ENCODE measurements at places on chromosomes 1 and 21.

DNA sequence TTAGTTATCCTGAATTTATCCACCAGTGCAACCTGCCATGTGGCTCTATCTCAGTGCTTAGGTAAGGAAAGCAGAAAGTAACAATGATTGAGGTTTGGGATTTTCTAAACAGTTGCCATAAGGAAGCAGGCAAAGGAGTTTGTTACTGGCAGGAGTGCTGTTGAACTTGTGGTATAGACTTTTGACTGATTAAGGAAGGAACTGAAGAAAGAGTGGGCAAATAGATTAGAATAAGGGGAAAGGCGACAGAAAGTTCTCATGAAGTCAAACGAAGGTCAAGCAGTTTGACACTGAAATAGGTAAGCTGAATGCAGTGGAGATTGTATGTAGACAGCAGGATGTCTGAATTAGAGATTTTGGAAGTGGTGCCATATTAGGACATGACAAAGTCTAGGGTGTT is 24.2 kb upstream of the CR2 start:
- no peak for DNase-seq

DNA sequence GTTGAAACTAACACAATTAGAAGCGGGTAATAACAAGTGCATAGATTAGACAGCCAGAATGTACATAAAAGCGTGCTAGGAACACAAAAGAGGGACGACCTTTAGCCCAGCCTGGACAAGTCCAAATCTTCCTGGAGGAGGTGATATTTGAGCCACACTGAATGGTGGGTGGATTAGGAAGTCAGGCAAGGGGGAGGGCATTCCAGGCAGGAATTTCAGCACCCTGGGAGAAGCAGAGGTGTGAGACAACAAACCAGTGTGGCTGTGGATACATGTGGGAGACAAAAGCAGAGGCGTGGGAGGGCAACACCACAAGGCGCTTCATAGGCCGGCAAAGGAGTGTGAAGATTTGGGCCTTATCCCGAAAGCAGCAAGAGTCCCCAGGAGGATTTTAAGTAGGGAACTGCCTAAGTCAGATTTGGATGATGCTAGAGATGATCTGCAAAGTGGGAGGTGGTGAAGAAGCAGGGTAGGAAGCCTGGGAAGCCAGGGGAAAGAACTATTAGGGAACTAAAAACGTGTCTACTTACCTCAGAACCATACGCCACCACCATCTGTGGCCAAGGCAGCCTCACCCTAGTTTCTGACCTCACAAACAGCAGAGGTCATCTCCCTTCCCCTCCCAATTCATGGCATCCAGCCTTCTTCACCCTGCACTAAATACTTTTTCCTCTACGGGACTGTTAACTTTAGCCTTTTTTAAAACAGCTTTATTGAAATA is 81.8 kb downstream of the GLUL start:
- no peak for DNase-seq

GRCh38 chr21:29091033-29091432 is 17.6 kb upstream of the CCT8 start:
- no peak for DNase-seq

DNA sequence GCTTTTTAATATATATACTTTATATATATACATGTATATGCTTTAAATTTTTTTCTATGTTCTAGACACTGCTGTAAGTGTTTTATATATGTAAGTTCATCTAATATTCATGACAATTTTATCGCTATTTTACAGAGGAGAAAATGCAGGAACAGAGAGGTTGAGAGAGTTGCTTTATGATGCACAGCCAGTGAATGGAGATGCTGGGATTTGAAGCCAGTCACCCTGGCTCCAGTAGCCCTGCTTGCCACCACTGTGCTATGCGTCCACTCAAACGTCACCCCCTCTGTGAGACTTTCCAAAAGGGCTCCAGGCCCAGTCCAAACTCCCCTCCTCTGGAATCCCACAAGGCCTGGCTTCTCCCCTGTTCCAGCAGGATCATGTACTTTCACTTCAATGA is 91.0 kb upstream of the GRIK3 start:
- no peak for DNase-seq

DNA sequence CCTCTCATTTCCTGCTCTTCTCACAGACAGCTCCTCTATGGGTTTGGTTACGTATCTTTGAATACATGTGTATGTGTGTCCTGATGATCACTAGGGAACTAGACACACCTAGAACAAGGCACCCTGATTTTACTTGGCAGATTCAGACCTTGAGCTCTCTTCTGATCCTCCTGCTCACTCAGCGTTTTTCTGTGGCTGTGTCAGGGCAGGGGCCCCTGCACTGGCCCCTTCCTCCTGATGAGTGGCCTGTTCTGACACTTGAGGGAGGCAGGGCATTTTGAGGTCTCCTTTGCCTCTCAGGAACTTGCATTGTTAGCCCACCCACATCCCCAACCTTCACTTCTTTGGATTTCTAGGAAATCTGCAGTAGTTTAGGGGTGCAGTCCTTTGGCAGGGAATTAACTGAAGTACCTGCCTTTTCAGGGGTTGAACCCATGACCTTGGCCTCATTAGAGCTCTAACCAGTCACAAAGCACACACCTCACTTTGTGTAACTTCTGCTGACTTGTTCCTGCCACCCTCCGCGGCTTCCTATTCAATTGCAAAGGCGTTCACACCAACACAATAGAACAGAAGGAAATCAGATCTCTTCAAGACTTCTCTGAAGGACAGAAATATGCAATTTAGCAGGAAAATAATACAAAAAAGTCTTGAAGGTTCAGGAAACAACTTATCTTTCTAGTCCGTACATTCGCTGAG is 8.8 kb downstream of the SMYD2 start:
- no peak for DNase-seq

GRCh38 chr1:5796028-5796427 is 196.2 kb downstream of the NPHP4 start:
- DNase-seq = no peak

DNA sequence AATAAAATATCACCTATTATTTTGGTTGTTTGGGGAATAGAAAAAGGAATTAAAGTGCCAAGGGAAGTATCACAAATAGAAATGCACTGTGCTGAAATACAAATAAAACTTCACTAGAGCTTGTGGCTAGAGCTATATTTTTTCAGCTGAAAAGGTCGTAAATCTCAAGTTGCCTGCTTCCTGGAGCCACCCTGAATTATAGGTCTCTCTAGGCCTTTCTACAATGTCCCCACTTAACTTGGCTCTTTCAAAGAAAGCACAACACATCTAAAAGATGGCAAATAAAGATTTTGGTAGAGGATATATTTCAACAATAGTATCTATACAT is 5.0 kb upstream of the RNF2 start:
- no peak for DNase-seq

Data from NCI-H446 treated with DMSO at 0.1 percent for 48 hours (cell line).